ENCODE measurements at places on chromosomes 6 and 20.

- no peak for DNase-seq
Measured at GRCh38 chr6:107805504-107805903, 18.6 kb downstream of the SCML4 start.

- DNase-seq = no peak
Measured at GRCh38 chr6:78947962-78948361, 80.6 kb downstream of the IRAK1BP1 start.

DNA sequence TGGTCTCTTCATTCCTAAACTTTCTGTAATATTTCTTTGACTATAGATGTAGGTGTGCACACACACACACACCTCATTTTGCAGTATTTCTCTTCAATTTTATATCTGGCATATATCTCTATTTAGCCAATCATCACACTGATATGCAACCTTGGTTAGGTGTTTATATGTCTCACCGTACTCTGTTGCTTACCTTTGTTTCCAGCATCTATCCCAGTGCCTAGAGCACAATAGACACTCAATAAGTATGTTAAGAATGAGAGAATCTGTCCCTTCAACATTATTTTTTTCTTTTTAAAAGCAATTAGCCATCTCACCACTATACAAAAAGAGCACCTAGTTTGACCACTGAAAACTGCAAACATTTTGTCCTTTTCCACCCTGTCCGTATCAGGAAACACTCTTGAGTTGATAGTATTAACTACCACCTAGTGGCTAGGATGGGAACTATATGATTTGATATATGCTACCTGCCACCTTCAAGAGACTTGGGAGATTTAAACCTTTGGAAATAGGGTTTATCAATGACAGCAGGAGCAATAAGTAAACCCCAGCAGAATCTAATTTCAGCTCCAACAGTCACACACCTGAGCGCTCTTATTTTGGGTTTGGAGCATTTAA lies 48.7 kb upstream of the RSPO3 start:
- no peak for DNase-seq

GRCh38 chr20:39627765-39628164 lies 665.6 kb downstream of the DHX35 start:
- DNase-seq = no peak

DNA sequence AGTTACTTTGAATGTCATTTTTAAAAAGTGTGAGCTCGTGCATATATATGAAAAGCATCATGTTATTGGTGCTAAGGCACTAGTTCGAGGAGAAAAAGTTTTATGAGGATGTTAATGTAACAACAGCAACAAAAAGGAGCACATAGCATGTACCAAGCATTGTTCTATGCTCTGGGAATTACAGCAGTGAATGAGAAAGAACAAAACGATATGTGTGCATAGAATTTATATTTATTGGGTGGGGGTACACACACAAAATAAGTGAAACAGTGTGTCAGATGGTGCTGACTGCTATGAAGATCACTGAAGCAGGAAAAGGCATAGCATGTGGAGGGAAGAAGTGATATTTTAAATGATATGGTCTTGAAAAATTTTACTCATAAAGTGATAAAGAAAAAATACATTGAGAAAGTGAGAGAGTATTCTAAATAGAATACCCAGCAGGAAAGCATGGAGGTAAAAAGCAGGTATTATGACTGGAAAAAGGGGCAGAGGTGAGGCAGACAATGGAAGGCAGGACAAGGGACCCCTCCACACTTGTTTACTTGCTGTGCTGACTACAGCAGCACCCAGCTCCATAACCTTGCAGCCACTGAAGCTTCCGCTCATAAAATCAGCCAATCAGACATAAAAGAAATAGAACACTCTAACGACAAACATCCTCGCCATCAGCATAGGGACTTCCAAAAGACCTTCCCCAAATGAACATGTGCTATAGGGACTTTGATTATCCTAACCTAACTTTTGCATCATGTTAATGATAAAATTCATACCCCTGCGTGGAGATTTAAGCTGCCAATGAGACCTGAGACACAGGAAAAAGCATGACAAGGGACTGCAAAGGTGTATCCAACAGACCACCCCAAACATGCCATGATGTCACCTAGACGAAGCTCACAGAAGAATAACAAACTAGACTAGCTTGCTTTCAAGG lies 119.9 kb downstream of the HFE start:
- DNase-seq = no peak

GRCh38 chr6:106974999-106975737 lies 639 bp upstream of the CD24 start:
- DNase-seq = no peak

DNA sequence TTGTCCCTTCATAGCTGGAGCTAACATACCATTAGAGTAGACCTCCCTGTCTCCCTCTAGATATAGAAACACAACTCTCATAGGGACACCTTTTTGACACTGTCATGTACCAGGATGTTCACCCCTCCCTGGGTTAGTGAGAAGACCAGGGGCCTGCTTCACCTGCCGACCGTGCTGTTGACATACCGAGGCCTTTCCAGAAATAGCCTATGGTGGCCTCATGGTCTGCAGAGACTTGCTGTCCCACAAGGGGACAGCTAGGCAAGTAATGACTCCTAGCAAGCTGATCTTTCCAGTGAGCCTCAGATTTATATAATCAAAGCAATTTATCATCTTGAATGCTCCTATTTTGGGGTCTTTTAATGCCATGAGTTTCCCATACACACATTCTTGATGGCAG lies 15.0 kb downstream of the ZDHHC14 start:
- no peak for DNase-seq

GRCh38 chr6:132703936-132704335 lies 9.9 kb downstream of the VNN1 start:
- DNase-seq = no peak

All from CD8-positive, alpha-beta memory T cell (primary cell).